CD4-positive, alpha-beta T cell treated with Interferon alpha-2 for 1 hour (primary cell): ENCODE measurements at places on chromosomes 16 and 17.

DNA sequence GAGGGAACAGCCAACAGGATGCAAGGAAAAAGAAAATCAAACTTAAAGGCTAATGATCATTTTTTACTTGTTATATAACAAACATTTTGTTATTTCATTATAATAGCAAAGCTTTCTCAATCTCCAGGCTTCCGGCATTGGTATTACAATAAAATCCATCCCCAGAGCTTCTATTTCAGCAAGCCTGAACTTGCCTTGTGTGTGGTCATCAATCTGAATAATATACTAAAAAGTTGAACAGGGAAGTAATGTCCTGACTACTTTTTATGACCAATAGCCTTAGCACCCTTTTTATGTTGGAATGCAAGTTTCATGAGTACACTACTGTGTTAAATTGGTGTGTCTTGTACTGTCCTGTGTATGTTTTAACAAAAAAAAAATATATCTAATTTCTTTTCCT is 27.1 kb upstream of the VWA3A start:
- DNase-seq, result no peak

DNA sequence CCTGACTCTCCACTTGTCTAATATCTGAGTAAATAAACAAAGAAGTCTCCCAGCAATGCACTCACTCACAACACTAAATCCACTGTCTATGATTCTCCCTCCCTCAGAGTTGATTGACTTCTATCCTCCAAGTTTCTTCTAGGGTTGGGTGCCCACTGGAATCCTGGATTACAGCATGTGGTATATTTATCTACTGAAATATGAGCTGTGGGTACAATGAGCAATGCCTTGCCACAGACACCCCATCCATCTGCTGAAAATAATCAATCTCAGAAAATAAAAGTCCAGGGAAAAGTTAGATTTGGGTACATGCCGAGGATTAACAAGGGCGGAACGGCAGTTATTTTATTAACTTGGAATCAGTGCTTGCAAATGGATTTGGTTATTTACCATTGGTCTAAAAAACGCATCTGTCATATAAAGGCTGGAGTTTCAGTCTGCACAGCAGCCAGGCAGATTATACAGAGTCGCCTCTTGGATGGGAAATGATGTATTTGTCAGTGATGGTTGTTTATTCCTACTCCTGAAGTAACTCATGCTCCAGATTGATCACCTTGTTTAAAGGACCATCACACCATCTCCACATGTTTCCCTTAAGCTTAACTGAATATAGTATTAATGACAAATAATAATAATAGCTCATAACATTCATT is 193.9 kb upstream of the SOX9 start:
- DNase-seq, result no peak

DNA sequence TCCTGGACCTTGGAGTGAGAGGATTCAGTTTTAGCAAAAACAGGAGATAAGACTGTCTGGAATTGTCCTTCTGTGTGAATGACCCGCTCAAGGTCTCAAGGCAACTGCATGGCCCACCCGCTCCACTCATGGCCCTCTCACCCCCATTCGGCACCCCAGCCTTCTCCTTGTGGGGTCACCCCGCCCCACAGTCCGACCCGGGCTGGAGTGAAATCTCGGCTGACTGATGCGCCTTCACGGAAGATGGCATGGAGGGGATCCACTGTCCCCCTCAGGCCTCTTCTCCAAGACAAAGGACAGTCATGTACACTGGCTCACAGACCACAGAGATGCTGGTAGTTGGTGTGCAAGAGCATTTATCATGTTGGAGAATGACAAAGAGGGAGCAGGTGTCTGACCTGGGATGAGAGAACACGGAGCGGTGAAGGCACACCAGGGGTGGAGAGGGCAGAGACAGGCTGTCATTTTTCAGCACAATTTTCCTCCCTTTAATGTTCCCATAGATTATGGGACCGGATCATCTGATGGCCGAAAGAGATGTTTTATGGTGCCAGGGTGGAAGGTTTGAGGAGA is 391.9 kb upstream of the TNRC6C start:
- no peak for DNase-seq

- DNase-seq, result no peak
Measured at GRCh38 chr17:6986676-6987075, 9.2 kb upstream of the ALOX12 start.

GRCh38 chr17:50161023-50161910 is 4.5 kb upstream of the SGCA start:
- peak; percentile 93 for DNase-seq

DNA sequence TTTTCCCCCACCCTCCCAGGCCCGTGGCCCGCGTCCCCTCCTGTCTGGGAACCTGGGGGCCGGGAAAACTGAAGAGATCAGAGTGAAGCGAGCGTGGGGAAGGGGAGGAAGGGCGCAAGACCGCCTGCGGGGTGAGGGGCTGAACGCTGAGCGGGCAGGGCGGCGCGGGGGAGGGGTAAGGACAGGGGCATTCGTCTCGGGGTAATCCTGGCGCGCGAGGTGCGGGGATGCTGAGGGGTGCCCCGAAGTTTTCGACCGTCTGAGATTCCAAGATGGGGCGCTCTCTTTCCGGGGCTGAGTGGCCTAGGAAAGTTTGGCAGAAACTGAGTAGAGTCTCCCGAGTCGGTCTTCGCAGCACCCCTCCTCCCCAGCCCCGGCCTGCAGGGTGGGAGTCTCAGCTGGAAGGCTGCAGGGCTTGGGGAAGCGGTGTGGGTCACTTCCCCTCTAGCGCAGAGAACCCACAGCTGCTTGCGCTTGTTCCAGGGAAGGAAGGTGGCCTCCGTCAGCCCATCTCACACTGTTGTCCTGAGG is 555 bp downstream of the TTYH2 start:
- no peak for DNase-seq

GRCh38 chr17:45031231-45032173 is 19.9 kb downstream of the DCAKD start:
- no peak for DNase-seq

DNA sequence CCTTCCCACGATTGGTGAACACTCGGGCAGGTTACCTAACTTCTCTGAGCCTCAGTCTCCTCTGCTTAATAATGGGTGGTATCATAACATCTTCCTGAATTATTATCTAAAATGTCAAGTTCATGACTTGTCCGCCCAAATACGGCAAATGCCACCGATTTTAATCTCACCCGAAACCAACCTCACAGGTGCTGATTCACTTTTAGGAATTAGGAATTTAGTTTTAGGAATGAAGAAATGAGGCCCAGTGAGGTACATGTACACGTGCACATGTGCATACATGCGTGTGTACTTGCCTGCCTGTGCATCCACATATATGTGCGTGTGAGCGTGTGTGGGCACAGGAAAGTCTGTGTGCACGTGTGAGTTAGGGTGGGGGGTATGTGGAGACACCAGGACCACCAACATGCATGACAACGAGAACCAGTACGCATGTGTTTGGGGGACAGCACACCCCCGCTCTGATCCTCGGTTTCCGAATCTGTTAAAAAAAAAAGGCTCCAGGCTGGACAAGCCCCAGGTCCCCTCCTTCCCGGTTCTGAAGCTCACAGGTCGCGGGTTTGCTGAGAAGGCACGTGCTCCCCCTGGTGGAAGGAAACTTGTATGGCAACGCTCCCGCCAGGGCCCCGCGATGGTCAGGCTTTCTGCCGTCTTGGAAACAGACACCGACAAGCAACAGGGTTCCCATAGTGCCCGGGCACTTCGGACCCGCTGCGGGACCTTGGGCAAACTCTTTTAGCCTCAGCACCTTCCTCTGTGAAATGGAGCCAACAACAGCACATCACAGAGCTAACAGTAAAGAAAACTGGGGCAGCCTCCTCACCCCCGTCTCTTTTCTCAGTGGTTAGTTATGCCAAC is 219.2 kb downstream of the RBFOX3 start:
- DNase-seq, result peak; percentile 61
